ENCODE measurements at places on chromosomes 6 and 20. TPM values are rescaled to one million over a fixed set of nuclear protein-coding genes. Genes with fewer than 3 reads are reported as not detected.
A peak's percentile ranks its signal among the peaks of the same experiment; 100 is the strongest.

Gene FERMT1
- polyA plus RNA-seq, result 312 TPM

- H3K4me3 ChIP-seq, result peak overlapping the region; percentile 77
- H3K4me1 ChIP-seq, result no peaks in the 10 kb centered on the region
- H3K27ac ChIP-seq, result peak overlapping the region; percentile 36
- peaks cover 18% of the 10 kb centered on the region for H3K36me3 ChIP-seq
Observed at GRCh38 chr20:3046677-3047462, 1.0 kb downstream of the MRPS26 start.

GRCh38 chr6:149127212-149127611 lies 190.3 kb upstream of the TAB2 start:
- no peak overlapping the region for H3K4me3 ChIP-seq
- H3K27ac ChIP-seq, result no peak overlapping the region
- DNase-seq, result no peak
- peaks cover 4% of the 10 kb centered on the region for H3K27me3 ChIP-seq

Gene GGTLC1
- polyA plus RNA-seq, result not detected

Gene CAPN11
- 0.04 TPM for polyA plus RNA-seq

Gene PROKR2
- polyA plus RNA-seq, result not detected

DNA sequence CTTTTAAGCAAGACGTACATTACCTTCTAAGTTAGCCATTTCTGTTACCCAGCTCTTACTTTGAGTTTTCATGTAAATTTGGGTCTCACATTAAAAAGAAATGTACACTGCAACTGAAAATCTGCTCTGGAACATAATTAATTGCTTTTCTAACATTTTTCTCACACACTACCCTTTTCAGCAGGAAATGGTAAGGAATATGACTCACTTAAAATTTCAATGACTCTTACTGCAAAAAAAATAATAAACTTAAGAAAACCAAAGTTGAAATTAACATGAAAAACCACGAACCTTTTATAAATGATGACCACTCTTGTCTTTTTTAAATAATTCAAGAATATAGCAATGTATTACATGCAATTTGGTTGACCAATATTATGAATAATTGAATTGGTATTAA lies 1.3 kb downstream of the CGA start:
- peaks cover 4% of the 10 kb centered on the region for H3K4me1 ChIP-seq
- no peaks in the 10 kb centered on the region for H3K36me3 ChIP-seq
- no peak overlapping the region for H3K27ac ChIP-seq
- peaks cover 4% of the 10 kb centered on the region for H3K27me3 ChIP-seq

Gene TAGAP
- 0.08 TPM for polyA plus RNA-seq

GRCh38 chr6:31634131-31634530 lies 13.6 kb downstream of the PRRC2A start:
- no peak for DNase-seq
- H3K27me3 ChIP-seq, result no peaks in the 10 kb centered on the region
- peaks cover 69% of the 10 kb centered on the region for H3K36me3 ChIP-seq
- no peak overlapping the region for H3K4me3 ChIP-seq
- no peaks in the 10 kb centered on the region for H3K4me1 ChIP-seq

DNA sequence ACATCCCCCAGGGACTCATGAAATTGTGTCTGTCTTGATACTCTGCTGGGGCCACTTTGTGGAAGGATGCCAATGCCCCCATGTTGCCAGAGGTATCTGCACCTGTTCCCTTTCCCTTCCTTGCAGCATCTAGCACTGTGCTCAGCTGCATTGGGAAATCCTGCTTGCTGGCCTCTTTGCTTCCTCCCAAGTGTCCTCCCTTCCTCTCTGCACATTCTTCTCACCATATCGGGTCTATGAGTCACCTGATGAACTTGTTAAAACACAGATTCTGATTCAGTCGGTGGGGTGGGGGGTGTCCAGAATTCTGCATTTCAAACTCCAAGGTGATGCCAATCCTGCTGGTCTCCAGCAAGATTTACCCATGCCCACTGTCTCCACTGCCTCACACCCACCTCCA lies 467.8 kb downstream of the PTPRT start:
- no peaks in the 10 kb centered on the region for H3K36me3 ChIP-seq
- no peaks in the 10 kb centered on the region for H3K27me3 ChIP-seq
- no peak overlapping the region for H3K4me3 ChIP-seq
- no peak for DNase-seq

DNA sequence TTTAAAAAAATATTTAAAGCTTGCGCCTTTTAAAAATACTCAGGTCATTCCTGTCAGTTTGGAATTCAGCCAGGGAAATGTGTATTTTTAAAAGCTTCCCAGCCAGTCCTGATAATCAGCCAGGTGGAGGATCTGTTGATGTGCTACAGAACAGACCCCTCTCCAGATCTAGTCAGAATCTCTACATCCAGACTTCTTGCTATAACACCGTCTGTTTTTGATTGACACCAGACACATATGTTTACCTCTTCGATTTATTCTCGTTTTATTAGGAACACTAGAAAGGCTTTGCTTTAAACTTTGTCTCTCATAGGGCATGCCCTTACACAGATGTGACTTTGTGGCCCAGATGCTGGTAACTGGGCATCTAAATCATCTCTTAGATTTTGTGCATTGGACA lies 11.7 kb downstream of the PARD6B start:
- peaks cover 32% of the 10 kb centered on the region for H3K4me1 ChIP-seq
- H3K4me3 ChIP-seq, result no peak overlapping the region
- no peaks in the 10 kb centered on the region for H3K27me3 ChIP-seq
- no peak for DNase-seq
- H3K27ac ChIP-seq, result no peak overlapping the region

DNA sequence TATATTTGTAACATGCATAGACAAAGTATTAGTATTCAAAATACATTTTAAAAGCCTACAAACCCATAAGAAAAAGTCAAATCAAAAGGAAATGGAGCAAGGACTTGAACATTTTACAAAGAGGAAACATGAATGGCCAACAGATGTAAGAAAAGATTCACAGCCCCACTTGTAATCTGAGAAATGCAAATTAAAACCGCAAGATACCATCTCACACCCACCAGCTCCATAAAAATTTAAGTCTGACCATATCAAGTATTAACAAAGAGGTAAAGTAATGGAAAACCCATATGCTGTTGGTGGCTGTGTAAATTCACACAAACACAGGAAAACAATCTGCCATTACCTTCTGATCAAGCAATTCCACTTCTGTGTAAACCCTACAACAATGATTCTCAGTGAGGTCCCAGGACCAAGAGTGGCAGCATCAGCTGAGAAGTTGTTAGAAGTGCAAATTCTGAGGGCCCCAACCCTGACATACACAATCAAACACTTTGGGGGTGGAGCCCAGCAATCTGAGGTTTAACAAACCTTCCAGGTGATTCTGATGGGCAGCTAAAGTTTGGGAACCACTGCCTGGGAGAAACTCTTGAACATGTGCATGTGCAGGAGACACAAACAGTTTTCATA lies 30.9 kb downstream of the BCL2L1 start:
- no peak overlapping the region for H3K27ac ChIP-seq
- H3K36me3 ChIP-seq, result peaks cover 38% of the 10 kb centered on the region
- H3K4me3 ChIP-seq, result no peak overlapping the region
- peaks cover 24% of the 10 kb centered on the region for H3K4me1 ChIP-seq
- no peak for DNase-seq
- H3K27me3 ChIP-seq, result no peaks in the 10 kb centered on the region

Gene DEFB124
- polyA plus RNA-seq, result not detected

GRCh38 chr6:146184701-146185100 lies 155.8 kb downstream of the GRM1 start:
- no peak for DNase-seq
- no peaks in the 10 kb centered on the region for H3K36me3 ChIP-seq
- H3K27me3 ChIP-seq, result no peaks in the 10 kb centered on the region
- H3K4me3 ChIP-seq, result no peak overlapping the region
- no peak overlapping the region for H3K27ac ChIP-seq

GRCh38 chr6:125273965-125274364 lies 27.8 kb downstream of the HDDC2 start:
- H3K27ac ChIP-seq, result peak overlapping the region; percentile 40
- DNase-seq, result peak; percentile 86
- no peak overlapping the region for H3K4me3 ChIP-seq

Gene HFE
- polyA plus RNA-seq, result 18.4 TPM

DNA sequence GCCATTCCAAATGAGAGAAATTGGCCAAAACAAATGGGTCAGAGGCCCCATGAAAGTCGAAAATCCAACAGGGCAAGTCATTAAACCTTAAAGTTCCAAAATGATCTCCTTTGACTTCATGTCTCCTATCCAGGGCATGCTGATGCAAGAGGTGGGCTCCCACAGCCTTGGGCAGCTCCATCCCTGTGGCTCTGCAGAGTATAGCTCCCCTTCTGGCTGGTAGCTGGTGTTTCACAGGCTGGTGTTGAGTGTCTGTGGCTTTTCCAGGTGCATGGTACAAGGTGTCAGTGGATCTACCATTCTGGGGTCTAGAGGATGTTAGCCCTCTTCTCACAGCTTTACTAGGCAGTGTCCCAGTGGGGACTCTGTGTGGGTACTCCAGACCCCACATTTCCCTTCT lies 115.2 kb upstream of the LAMA2 start:
- H3K27me3 ChIP-seq, result no peaks in the 10 kb centered on the region
- no peak for DNase-seq
- H3K4me3 ChIP-seq, result no peak overlapping the region
- H3K36me3 ChIP-seq, result no peaks in the 10 kb centered on the region
- H3K4me1 ChIP-seq, result peaks cover 10% of the 10 kb centered on the region

GRCh38 chr6:113359155-113360140 lies 497.7 kb upstream of the MARCKS start:
- no peaks in the 10 kb centered on the region for H3K36me3 ChIP-seq
- peak overlapping the region; percentile 15 for H3K4me3 ChIP-seq
- H3K4me1 ChIP-seq, result peaks cover 62% of the 10 kb centered on the region
- no peak for DNase-seq

DNA sequence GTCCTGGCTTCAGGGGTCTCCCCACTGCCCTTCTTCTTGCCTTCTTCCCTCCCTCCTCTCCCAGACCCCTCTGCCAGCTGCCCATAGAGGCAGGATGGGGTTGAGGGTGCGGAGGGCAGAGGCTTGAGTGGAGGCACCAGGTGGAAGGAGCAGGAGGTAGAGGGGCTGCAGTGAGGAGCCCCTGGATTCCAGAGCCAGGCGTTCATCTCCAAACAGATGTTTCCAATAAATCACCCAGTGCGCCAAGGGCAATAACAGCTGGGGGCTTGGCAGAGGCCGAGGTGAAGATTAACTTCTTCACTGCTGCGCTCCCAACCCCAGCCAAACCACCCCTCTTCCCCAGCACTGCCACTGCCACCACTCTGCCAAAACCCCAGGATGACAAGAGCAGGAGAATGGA lies 10.7 kb downstream of the MDFI start:
- H3K4me1 ChIP-seq, result peaks cover 10% of the 10 kb centered on the region
- no peak overlapping the region for H3K27ac ChIP-seq
- no peaks in the 10 kb centered on the region for H3K27me3 ChIP-seq
- peaks cover 51% of the 10 kb centered on the region for H3K36me3 ChIP-seq
- DNase-seq, result no peak

DNA sequence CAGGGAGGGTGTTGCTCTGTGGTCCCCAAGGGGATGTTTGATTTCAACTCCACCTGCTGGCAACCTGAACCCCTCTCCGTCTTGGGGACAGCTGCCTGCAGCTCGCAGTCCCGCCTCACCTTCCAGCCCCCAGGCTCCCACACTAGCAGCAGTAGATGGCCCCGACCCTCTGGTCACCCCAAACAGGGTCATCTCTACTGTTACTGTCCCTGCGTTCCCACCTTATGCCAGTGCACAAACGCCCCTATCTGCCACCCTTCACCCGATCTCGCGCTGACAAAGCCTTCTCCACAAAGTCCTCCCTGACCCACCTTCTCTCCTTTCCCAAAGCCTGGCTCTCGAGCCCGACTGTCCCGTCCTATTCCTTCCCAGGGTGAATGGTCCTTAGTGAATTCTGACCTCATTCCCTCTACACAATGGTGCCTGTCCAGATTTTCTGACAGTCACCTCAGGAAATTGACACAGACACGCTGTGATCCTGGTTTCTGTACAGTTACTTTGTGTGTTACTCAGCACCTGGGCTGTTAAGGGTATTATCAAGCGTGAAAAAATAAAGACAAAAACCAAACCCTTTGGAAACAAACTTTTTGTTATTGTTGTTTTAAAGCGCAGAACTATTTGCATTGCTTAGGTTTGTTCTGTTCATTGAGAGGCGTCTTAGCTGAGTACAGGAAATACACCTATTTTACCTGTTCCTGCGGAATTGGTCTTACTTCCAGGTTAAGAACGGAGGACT lies 728 bp downstream of the FUT9 start:
- H3K4me1 ChIP-seq, result no peaks in the 10 kb centered on the region
- H3K27ac ChIP-seq, result no peak overlapping the region
- peaks cover 23% of the 10 kb centered on the region for H3K27me3 ChIP-seq
- DNase-seq, result no peak
- H3K4me3 ChIP-seq, result no peak overlapping the region
- no peaks in the 10 kb centered on the region for H3K36me3 ChIP-seq

DNA sequence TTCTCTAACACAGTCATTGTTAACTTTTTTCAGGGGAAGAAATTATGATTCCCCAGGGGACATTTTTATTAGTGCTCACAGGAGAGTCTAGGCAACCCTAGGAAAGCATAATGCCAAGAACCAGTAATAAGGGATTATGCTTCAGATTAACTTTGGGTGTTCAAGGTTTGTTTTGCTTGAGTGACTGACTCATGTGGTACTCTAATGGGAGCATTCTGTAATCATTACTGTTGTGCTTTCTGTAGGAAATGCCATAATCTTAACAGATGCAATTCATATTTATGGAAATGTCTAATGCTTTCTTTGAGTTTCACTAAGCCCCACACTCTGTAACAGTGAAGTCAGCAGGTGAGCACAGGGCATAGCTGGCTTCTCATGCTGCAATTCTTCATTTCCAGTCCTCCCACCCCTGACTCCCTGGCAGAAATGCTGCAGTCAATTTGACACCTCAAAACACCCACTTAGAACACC lies 263.4 kb upstream of the MAN1A1 start:
- no peaks in the 10 kb centered on the region for H3K36me3 ChIP-seq
- peaks cover 13% of the 10 kb centered on the region for H3K4me1 ChIP-seq
- H3K4me3 ChIP-seq, result no peak overlapping the region

- peaks cover 3% of the 10 kb centered on the region for H3K27me3 ChIP-seq
- no peaks in the 10 kb centered on the region for H3K36me3 ChIP-seq
- no peaks in the 10 kb centered on the region for H3K4me1 ChIP-seq
- H3K4me3 ChIP-seq, result no peak overlapping the region
- no peak overlapping the region for H3K27ac ChIP-seq
Observed at GRCh38 chr6:27507041-27507956, 34.4 kb upstream of the ZNF184 start.

Gene ASIP
- not detected for polyA plus RNA-seq

GRCh38 chr6:41427642-41428335 lies 92.4 kb downstream of the NCR2 start:
- H3K36me3 ChIP-seq, result no peaks in the 10 kb centered on the region
- H3K27me3 ChIP-seq, result peaks cover 45% of the 10 kb centered on the region
- no peak for DNase-seq
- no peak overlapping the region for H3K27ac ChIP-seq
- peak overlapping the region; percentile 31 for H3K4me3 ChIP-seq

Gene GRM1
- polyA plus RNA-seq, result 0.01 TPM

DNA sequence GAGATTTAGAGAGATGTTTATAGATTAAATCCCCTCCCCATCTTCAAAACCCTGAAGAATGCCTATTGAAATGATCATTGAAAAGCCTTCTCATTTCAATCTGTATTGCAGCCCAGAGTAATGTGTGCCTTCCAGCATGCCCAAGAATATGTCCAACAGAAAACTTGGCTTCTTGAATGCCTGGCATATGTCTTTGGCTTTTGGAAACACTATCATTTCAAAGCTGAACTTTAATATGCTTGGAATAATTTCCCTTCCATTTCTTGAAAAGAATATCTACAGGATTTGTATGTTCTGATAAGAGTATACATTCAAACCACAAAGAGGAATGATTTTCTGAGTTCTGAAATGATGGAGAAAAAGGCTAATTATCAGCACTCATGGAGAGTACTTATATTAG lies 11.9 kb upstream of the PBOV1 start:
- no peak for DNase-seq
- H3K27me3 ChIP-seq, result no peaks in the 10 kb centered on the region
- H3K4me1 ChIP-seq, result no peaks in the 10 kb centered on the region
- no peak overlapping the region for H3K4me3 ChIP-seq
- no peaks in the 10 kb centered on the region for H3K36me3 ChIP-seq
- no peak overlapping the region for H3K27ac ChIP-seq

All from keratinocyte (primary cell).